Activated effector memory CD4-positive, alpha-beta T cell treated with Interleukin-2 at 50 U/mL for 16 hours (primary cell): ENCODE measurements at places on chromosomes 1 and 21.

DNA sequence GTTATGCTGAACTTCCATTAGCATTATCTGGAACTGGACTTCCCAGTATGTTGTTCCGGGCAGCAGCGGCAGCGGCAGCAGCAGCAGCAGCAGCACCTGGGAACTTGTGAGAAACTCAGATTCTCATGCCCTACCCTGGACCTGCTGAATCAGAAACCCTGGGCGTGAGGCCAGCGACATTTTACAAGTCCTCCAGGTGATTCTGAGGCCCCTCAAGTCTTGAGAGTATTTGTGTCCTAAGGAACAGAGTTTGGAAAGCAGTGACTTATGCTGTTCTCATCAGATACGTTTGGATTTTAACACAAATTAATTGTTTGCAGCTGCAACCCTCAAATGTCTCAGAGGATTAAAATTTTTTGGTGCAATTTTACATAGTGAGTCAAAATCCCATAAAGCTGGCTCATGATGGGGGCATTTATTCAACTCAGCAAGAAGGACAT lies 157.2 kb upstream of the KAZN start:
- DNase-seq: no peak

GRCh38 chr1:14923727-14924452 lies 229.7 kb upstream of the TMEM51 start:
- peak; percentile 2 for DNase-seq

DNA sequence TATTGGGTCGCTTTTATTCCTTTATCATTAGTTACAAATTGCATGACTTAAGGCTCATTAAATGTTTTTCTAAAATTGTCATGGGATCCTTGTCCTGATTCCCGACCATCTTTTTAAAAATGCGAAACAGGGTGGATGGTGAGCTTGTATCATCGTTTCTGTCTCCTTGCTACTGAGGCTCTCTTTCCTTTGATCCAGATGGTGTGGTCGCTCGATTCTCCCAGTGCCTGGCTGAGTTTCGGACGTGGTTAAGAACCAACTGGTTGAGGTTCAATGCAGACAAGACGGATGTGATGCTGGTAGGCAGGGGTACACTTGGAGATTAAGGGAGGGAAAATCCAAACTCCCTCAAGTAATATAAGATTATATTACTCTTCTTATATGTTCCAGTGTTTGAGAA lies 1.2 kb downstream of the MIER1 start:
- no peak for DNase-seq

DNA sequence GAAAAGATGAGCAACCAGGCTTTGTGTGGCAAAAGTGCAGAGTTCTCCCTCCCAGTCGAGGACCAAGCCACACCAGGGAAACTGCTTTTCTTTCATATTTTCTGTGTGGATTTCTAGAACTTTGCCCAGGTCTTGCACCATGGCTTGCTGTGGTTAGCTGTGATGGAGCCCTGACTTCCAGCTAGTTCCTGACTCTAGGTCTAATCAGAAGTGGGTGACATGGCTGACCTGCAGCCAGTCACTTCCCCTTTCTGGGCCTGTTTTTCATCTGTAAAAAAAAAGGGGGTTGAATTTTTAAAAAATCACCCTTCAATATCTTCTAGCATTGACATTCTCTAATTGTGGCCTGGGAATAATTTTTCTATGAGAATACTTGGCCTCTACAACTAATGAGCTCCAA lies 491.2 kb upstream of the USP24 start:
- DNase-seq: no peak

- no peak for DNase-seq
These were observed 595 bp downstream of the RNF2 start for GRCh38 chr1:185045814-185046492.

DNA sequence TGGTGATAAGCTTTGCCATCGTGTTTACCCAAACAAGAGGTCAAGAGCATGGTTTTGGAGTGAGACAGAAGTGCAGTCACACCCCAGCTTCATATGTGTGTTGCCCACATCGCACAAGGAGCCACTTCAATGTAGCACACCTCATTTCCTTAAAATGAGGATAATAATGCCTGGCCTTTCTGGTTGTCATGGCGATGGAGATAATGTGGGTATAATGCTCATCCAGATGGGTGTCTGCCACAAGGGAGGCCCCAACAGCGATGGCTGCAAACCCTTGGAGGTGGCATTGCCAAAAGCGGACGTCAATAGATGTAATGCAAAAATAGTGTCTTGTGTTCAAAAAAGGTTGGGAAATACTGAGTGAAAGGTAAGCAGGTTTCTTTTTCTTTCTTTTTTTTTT lies 83.1 kb upstream of the AJAP1 start:
- DNase-seq: no peak

- DNase-seq: no peak
These were observed 51.2 kb downstream of the SIPA1L2 start for GRCh38 chr1:232578651-232579195.

DNA sequence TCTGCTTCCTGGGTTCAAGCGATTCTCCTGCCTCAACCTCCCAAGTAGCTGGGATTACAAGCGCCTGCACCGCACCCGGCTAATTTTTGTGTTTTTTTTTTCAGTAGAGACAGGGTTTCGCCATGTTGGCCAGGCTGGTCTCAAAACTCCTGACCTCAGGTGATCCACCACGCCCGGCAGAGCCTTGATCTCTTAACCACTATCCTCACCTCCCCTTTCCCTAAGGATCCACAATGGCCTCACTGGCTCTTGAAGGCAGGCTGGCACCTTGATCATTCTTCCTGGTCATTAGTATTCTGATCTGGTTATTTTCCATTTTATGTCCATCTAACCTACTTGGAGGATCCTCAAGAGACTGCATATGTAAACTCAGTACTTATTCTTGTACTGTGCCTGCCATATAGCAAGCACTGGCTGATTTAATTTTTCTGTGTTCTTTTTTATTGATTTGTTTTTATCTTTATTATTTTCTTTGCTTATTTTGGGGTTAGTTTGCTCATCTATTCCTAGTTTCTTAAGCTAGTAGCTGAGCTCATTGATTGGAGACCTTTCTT lies 6.3 kb downstream of the RCC1 start:
- DNase-seq: no peak

DNA sequence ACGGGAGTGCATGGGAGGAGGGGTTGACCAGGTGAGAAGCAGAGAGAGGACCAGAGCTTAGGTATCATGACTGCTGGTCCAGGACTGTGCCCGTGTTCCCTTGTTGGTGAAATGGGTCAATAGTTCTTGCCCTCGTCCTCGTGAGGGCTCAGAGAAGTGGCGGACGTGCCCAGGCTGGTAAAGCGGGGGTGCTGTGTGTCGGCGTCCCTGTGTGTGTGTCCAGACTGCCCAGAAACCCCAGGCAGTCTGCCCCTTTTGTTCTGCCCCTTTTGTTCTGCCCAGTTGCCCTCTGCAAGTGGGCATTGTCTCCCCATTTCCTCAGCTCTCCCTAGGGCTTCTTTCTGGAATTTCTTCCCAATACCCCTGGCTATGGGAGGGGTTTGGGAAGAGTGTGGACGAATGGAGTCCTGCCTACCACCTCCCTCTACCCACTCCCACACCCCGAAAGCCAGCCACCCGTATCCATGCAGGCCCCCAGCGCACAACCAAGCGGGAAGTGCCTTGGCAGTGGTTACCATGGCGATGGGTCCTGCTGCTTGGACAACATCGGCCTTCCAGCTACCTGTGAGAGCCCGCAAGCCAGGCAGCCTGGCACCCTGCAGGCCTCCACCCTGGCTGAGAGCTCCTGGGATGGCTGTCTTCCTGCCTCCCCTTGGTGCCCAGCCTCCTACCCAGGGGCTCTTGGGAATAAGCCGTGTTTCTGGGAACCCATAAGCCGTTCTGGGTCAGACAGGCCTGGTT lies 34.7 kb downstream of the ACOT11 start:
- DNase-seq: no peak

DNA sequence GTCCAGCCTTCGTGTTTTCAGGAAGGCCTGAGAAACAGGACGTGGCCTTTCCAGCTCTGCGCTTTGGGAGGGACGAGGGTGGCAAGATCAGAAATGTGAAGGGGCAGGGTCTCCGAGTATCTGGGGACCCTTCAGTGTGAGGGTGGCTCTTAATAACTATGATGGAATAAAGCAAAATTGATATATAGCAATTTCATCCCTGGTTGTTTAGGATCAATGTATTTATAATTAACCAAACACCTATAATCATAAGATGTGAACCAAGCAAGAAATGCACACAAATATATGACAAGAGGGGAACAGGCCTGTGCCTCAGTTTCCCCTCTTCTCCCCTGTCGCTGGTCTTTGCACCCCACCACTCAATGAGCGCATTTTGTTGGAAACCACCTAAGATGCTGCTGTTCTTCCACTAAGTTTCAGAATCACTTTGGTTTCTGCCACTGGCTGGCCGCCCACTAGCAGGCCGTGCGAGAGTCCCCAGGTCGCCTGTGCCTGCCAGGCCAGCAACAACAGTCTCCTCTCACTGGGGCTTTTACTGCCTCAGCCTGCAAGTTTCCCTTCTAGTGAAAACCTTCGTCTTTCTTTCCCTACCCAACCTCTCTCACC lies 36.6 kb downstream of the UBASH3A start:
- no peak for DNase-seq

GRCh38 chr1:202835548-202836072 lies 24.9 kb downstream of the PCAT6 start:
- peak; percentile 19 for DNase-seq

GRCh38 chr1:155648207-155649147 lies 38.5 kb downstream of the MSTO1 start:
- DNase-seq: no peak
